CD4-positive, alpha-beta T cell treated with Interleukin-4 for 1 hour (primary cell): ENCODE measurements at places on chromosomes 13 and 19.
A peak's percentile ranks its signal among the peaks of the same experiment; 100 is the strongest.

- DNase-seq = peak; percentile 33
Measured at GRCh38 chr19:18349524-18350128, 9.2 kb downstream of the PGPEP1 start.

- DNase-seq = no peak
Measured at GRCh38 chr19:32105527-32106310, 239.7 kb upstream of the ZNF507 start.

GRCh38 chr13:77338961-77339401 lies 12.1 kb upstream of the MYCBP2 start:
- DNase-seq = no peak

DNA sequence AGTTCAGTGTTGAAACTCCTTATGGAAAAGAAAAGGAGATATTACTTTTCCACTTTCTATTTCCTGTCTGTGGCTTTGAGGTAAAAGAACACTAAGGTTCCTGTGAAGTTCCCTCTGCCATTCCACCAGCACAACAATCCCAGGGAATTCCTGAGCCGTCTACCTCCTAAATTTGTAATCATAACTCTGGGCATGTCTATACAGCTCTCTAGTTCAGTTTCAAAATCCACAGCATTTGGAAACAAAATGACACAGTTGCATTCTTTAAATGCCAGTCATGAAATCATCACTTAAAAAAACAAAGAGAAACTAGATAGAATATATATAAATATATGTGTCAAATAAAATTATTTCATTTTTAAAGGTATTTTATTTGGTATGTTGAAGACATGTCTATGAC lies 9.0 kb upstream of the THSD1 start:
- no peak for DNase-seq

- no peak for DNase-seq
Measured at GRCh38 chr13:27960362-27961226, 8.5 kb downstream of the CDX2 start.

DNA sequence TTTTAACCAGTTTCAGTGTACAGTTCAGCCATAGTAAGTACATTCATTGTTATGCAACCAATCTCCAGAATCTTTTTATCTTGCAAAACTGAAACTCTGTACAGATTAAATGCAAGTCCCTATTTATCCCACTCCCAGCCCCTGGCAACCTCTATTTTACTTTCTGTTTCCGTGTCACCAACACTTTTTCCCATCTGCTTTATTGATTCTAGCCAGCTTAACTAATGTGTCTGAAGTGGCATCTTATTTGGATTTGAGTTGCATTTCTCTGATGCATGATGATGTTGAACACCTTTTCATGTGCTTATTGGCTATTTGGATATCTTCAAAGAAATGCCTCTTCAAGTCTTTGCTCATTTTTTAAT lies 18.9 kb downstream of the SPATA13 start:
- DNase-seq = no peak
